CD4-positive, alpha-beta memory T cell (primary cell): ENCODE measurements at places on chromosomes 12 and 14. TPM values are rescaled to one million over a fixed set of nuclear protein-coding genes. Genes with fewer than 3 reads are reported as not detected.

The LRRC10 gene
- not detected for total RNA-seq

The KRT6A gene
- total RNA-seq: not detected

GRCh38 chr12:30687265-30687986, 8.2 kb downstream of the IPO8 start:
- no peak overlapping the region for H3K4me3 ChIP-seq
- H3K27ac ChIP-seq: no peak overlapping the region
- H3K27me3 ChIP-seq: no peaks in the 10 kb centered on the region

GRCh38 chr12:106139422-106140171, 843 bp upstream of the NUAK1 start:
- H3K4me3 ChIP-seq: no peak overlapping the region
- no peaks in the 10 kb centered on the region for H3K36me3 ChIP-seq
- H3K27me3 ChIP-seq: peaks cover 20% of the 10 kb centered on the region
- no peak for DNase-seq
- H3K4me1 ChIP-seq: no peaks in the 10 kb centered on the region

DNA sequence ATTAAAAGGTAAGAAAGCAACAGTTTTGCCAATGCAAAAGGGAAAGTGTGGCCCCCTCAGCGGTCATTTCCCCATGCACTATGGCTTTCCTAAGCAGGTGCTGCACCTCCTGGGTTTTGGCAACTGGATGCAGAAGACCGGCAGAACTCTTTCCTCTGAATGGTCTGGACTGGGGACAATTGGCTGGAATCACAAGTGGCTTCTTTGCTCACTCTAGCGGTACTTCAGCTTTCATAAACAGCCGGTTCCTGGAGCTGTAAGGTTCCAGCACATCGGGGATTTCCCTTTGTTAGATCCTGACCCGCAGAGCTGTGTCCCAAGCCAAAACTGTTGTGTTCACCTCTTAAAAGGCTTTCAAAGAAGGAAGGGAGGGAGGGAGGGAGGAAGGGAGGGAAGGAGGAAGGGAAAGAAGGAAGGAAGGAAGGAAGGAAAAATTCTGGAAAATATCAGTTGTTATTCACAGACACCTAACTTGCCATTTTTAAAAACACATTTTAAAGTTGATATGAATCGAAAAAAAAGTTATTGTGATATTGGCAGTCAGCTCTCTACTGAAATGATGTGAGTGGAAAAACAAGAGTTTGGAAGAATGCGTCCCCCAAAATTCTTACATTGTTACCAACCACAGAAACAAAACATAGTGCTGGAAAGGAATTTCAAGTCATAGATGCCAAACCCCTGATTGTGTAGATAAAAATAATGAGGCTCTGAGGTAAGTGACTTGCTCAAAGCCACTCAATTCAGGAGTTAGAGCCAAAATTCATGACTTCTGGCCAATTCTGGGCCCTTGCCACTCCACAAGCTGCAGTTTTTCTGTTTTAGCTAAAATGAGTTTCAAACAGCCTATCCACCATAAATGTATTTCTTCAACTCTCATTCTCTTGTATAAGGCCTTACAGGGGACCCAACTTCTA, 220.6 kb upstream of the HMGA2 start:
- no peaks in the 10 kb centered on the region for H3K36me3 ChIP-seq
- H3K4me3 ChIP-seq: no peak overlapping the region
- H3K4me1 ChIP-seq: no peaks in the 10 kb centered on the region

- H3K27me3 ChIP-seq: no peaks in the 10 kb centered on the region
- no peak overlapping the region for H3K4me3 ChIP-seq
- H3K36me3 ChIP-seq: no peaks in the 10 kb centered on the region
These were observed 159.5 kb downstream of the METTL25 start for GRCh38 chr12:82517808-82518207.
